Mucosa of descending colon (tissue), 3 donors: ENCODE measurements at places on chromosomes 4 and X. TPM values are rescaled to one million over a fixed set of nuclear protein-coding genes. Genes with fewer than 3 reads are reported as not detected.

- DNase-seq, result no peak
Measured at GRCh38 chrX:94758130-94758529, 1084.1 kb downstream of the FAM133A start.

DNA sequence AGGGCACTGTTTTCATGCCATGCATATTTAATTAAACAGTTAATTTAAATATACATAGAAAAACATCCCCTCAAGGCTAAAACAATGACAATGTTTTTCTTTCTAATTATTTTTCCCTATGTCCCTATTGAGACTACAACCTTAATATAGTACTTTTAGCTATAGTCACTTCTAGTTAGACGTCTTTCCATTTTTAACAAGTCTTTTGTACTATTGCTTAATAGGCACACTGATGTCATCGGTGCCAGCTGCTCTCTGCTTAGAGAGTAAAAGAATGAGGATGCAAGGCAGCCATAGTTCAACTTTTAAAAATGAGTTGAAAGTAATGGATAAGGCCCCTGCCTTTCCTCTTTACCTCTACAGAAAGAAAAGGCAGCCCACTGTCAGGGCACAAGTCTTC lies 191.1 kb downstream of the KCTD8 start:
- DNase-seq, result no peak

CENPVL1 gene
- not detected for total RNA-seq

DNA sequence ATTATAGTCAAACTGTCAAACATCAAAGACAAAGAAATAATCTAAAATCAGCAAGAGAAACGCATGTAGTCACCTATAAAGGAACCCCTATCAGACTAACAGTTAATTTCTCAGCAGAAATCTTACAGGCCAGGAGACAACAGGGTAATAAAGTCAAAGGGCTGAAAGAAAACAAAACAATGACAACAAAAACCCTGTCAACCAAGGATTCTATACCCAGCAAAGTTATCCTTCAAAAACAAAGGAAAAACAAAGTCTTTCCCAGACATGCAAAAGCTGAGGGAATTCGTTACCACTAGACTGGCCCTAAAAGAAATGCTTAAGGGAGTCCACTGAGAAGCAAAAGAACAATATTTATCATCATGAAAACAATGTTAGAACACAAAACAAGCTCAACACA lies 22.1 kb downstream of the TMEM154 start:
- DNase-seq, result no peak

- no peak for DNase-seq
Measured at GRCh38 chr4:169124661-169125060, 114.6 kb upstream of the CBR4 start.

GRCh38 chr4:16289897-16290554 lies 63.8 kb upstream of the TAPT1 start:
- DNase-seq, result no peak

SPACA5 gene
- total RNA-seq, result not detected

SLC9B1 gene
- total RNA-seq, result 0.65 TPM

OTUD6A gene
- total RNA-seq, result not detected

DNA sequence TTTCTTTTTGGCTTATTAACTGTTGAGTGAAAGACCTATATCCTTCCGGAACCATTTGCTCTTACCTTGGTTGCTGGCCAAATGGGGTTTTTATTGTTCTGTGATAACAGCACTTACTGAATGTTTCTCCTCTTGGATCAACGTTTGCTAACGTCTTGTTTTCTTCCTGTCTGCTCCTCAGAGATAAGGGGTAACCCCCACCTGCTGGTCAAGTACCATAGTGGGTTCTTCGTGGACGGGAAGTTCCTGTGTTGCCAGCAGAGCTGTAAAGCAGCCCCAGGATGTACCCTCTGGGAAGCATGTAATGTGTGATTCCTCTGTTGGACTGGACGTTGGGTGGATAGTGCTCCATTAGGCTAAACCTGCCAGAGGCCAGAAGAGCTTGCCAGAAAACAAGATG lies 15.3 kb downstream of the BMX start:
- peak; percentile 14 for DNase-seq

RPA4 gene
- 1.3 TPM for total RNA-seq

SUPT20HL2 gene
- not detected for total RNA-seq

XAGE1B gene
- not detected for total RNA-seq

DNA sequence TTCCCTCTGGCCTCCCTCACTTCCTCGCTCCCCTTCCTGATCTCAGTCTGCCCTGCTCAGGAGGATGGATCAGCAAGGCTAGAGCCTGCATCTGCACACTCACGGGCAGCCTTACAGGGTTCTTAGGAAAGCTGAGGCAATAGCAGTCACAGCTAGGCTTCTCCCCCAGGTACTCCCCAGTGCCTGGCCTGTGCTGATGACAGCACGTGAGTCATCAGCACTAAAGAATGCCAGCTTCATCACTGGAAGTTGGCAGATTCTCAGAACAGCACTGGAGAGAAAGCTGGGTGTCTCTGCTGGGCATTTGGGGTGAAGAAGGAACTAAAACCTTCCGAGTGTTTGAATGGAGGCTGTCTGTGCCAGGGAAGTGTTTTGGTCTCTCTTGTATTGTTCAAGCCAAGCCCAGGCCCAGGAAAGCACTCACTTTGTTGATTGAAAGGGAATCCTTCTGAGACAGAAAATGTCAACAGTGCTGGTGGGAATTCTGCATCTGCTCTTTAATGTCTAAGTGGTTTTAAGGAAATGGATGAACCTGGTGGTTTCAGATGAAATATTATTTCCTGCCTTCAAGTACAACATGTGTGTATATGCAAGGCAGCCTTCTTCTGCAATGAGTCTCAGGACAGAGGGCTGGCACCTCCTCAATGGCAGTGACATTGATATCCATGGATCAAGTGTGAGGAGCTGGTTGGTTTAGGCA lies 73.0 kb upstream of the SCOC start:
- no peak for DNase-seq

DNA sequence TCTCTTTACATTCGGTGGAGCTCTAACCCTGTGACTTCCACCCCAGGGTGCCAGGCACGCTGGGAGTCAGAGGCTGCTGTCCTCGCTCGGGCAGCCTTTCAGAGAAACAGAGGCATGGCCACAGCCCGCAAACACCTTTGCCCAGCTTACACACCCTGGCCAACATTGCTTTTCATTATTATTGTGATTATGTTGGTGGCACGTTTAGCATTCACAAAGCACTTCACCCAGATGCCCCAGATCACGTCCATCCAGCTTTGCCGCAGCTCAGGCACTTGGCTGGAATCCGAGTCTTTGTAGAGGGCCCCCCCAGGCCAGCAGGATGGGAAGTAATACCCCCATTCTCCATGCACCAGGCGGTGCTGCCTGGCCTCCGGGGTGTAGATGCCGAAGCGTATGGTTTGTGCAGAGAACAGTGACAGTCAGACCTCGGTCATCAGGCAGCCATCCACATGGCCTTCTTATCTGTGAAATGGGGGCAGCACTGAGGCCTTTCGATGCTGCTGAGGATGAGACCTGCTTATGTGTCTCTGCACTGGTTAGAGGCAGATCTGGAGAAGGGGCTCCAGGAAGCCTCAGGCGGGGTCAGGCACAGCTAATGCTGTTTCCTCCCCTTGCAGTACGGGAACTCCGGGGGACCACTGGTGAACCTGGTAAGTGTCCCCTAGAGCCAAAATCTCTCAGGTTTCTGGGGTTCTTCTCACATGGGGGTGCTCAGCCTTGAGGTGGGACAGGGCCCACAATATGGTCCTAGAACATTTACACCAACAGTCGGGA lies 22.3 kb downstream of the HTRA3 start:
- no peak for DNase-seq

DNA sequence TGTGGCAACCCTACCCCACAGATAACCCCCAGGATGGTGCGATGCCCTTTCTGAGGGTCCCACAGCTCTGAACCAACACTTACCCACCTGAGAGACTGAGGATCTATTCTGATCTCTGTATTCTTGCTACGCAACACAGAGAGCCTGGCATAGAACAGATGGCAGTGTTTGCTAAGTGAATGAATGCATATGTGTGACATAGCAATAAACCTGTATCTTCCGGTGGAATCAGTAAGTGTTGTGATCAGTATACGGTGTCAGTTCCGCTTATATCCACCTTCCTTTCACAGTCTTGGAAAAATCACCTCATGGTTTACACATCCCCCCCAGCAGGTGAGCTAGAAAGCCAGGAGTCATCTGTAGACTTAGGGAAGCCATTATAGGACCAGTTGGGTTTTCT lies 5.9 kb upstream of the HSD17B10 start:
- DNase-seq, result no peak

GRCh38 chr4:112560084-112560483 lies 44.1 kb upstream of the NEUROG2 start:
- no peak for DNase-seq

MXRA5 gene
- 3.3 TPM for total RNA-seq

MAGEA9B gene
- total RNA-seq, result not detected

IBSP gene
- total RNA-seq, result not detected

DNA sequence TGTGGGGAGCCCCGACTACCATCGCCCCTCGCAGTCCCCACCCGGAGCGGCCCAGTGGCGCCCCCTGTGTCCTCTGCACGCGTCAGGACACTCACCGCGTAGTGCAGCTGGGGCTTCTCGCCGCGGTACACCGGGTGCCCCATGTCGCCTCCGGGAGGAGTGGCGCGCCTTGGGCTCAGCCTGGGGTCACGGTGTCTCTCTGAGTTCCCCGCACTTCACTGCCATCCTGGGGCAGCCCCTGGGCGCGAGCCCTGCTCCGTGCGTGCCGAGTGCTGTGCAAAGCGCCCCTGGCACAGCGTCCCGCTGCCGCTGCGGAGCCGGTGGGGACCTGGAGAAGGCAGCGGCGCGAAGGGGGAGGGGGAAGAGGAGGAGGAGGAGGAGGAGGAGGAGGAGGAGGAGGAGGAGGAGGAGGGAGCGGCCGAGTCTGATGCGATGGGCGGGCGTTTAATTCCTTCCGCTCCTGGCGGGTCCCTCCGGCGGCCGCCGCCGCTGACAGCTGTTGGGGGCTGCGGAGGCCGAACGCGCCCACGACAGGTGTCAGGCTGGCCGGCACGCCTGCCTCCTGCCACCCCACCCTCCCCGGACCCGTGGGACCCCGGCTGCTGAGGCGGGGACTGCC lies 134.3 kb downstream of the AMELX start:
- DNase-seq, result peak; percentile 51

DNA sequence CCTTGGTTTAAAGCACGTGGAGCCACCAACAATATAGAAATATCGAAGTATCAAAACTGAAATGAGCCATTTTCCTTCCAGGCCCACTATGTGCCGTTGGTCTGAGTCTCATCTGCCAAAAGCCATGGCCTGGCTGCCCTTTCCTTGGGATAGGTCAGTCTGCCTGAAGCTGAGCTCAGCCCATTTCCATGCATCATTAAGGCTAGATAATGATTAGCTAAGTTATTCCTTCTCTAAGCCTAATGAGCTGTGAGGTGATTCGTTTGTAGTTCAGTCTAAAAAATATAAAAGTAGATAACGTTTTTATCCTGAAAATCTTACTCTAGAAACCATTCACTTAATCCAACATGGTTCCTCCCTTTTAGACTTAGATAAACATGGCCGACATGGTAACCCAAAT lies 936.2 kb upstream of the LCORL start:
- no peak for DNase-seq

DNA sequence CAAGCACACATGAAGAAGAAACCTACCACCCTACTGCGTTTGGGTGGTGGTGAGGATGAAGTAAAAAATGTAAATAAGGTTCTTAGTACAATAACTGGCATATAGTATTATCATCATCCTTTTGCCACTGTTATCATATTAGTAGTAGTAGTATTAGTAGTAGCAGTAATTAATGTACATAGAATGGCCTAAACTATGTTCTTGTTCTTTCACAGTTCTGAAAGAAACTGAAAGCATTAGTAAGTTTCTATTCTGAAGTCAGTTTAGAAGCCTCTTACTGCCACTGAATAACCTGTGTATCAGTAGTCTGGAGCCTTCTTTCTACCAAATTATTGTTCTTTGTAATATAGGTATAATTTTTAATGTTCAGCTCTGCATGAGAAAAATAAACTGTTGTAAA lies 21.0 kb downstream of the COL4A6 start:
- no peak for DNase-seq

- no peak for DNase-seq
Measured at GRCh38 chr4:40617872-40618271, 11.8 kb downstream of the RBM47 start.

- no peak for DNase-seq
Measured at GRCh38 chr4:184280591-184281071, 63.0 kb upstream of the ENPP6 start.

VEGFC gene
- 1.2 TPM for total RNA-seq

YY2 gene
- total RNA-seq, result 1.2 TPM

SPARCL1 gene
- total RNA-seq, result 33.6 TPM

FAM53A gene
- 1.4 TPM for total RNA-seq

DNA sequence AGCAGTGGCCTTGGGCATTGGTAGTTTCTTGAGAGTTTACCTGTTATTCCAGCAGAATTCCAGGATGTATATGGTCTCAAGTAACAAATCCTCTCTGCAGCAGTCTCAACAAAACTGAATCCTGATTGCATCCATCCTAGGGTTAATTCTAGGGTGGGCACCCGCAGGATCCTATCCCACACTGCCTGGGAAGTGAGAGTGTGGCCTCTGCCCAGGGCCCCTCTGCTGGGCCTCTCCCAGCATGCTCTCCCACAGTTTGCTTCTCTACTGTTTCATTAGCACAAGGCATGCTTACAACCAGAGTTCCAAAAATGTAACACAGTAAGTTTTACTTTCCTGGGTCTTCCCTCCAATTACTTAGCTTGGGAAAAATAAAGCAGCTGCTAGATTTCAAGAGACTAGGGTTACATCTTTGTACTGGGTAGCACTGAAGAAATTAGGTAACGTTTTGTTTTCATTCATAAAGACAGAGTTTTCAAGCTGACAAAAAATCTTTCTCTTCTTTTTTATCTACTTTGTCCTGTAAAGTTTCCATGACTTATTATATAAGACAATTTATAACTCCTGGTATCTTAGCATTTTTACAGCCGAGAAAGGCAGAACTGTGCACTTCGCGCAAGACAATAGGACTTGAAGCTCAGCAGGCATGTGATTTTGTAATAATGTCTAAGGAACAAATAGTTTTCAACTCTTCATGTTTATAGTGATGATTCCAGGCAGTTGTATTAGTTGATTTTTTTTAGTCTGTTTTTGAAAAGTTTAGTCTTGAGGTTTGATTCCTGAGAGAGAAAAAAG lies 131.2 kb upstream of the PCDH18 start:
- DNase-seq, result no peak

GRCh38 chrX:136629084-136629750 lies 18.7 kb upstream of the CD40LG start:
- no peak for DNase-seq

- DNase-seq, result no peak
Measured at GRCh38 chrX:22527302-22527701, 254.6 kb downstream of the CBLL2 start.

- DNase-seq, result no peak
Measured at GRCh38 chr4:38324861-38325628, 339.0 kb upstream of the KLF3 start.

DNA sequence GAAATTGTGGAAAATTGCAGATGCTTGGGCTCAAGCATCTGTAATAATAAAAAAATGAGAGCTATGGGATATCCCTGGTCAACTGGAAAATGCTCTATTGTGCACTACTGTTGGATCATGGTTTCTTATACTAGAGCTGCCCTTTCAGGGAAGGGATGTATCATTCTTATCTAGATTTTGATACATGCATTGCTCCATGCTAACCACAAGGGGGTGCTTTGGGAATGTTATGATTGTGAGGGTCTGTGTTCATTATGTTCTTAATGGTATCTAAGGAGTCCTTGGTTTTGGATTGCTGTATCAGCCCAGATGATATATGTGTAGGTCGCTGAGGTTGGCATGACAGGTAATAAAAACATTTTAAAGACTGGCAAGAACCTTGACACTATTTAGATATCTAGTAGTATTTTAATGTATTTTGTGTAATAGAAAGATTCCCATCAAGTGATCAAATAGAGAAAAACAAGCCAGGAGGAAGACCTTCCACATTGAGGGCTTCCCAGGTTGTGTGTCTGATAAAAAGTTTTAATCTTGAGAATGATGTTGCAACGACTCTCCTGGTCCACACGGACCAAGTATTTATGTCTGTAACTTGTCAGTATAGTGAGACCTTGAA lies 49.2 kb upstream of the TLR2 start:
- no peak for DNase-seq
